AG20443 (cell line): ENCODE measurements at places on chromosomes 4 and X.

DNA sequence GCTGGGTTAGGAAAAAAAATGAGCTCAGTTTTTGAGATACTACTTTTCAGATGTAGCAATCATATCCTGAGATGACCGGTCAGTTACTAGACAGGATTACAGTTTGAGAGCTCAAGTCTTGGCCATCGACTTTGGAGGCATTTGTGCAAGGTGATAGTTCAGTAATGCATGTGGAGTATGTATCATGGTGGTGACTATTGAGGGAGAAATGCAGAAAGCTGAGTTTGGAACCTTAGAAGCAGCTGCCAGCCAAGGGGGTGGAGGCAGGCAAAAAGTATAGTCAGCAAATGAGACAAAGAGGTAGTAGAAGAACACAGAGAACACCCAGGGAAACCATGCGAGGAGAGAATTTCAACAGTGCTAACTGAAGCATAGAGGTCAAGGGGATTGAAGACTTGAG lies 48.7 kb upstream of the SLC4A4 start:
- peak; percentile 71 for DNase-seq

DNA sequence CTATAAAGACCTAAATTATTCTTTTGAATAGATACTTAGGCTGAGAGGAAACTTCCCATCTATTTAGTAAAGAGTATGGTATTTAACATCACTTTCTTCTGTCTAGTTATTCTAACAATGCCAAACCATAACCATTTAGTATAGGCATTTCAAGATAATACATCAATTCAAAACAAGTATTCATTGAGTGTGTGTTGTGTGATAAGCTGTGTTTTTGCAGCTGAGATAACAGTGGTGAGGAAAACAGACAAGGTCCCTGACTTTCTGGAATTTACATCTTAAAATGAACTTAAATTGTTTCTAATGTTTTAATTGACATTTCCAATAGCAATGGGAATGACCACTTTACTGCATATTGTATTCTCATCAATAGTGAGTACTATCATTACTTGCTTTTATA lies 22.4 kb upstream of the TSPAN5 start:
- no peak for DNase-seq

- DNase-seq = peak; percentile 7
Measured at GRCh38 chr4:156419080-156419685, 465.5 kb upstream of the CTSO start.

DNA sequence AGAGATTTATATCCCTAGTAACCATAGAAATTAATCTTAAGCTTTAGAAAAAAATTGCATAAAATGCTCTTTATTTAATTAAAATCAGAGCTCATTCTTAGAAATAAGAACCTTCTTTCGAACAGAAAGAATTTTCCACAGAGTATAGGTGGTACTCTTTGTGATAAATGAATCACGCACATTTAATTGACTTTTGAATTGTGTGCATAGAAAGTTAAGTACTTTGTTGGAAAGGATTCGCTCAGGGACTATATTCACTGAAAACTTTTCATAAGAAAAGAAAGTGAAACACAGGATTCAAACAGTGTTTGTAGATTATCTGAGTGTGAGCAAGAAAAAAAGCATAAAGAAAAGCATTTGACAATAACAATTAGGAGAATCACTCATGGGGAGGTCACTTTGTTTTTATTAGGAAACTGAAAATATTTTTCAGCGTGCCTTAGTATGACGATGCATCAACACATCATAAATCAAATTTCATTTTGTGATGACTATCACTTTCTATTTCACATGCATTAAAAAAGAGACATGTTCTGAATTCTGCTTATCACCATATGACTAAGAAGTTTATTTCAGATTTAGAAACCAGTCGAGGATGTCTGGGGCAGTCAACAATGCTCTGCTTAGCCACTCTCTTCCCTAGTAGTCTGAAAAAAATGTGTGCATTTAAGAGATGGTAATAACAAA lies 49.5 kb downstream of the STX18 start:
- DNase-seq = peak; percentile 40

GRCh38 chrX:139125916-139126315 lies 404.6 kb upstream of the F9 start:
- no peak for DNase-seq

- DNase-seq = no peak
Measured at GRCh38 chr4:161581262-161582230, 582.3 kb downstream of the FSTL5 start.

GRCh38 chrX:136827026-136827425 lies 46.3 kb upstream of the ARHGEF6 start:
- no peak for DNase-seq

DNA sequence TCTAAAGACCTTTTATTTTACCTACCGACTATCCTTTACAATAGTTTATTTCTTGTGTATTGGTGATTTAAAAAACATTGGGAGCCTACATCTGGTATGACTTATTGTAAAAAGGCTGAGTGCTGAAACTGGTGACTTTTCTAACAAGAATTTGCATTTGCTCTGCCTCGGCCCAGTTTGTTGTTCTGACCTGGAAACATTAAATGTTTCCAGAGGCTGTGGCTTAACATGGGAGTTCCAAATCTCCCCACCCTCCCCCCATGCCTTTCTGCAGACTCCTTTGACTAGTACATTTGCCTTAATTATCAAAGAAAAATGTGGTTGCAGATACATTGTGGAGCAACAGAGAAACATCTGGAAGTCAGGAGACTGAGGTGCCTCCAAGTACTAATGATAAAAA lies 39.8 kb downstream of the SPCS3 start:
- DNase-seq = peak; percentile 86

DNA sequence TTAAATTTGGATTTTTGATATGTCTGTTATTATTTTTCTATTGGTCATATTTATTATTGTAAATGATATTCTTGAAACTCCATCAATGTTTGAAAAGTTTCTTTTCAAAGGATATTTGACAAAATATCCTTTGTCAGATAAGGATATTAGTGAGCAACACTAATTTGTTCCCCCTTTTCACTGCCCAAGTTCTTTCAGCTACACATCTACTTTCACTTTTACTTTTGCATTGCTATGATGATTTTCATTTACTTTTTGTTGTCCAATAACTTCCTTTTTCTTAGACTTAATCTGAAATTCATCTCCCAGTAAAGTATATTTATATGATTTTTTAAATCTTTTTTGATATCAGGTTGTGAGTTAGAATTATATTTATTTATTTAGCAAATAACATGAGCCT lies 542.3 kb upstream of the ADGRL3 start:
- no peak for DNase-seq

GRCh38 chr4:145660064-145660463 lies 19.9 kb upstream of the C4orf51 start:
- no peak for DNase-seq

DNA sequence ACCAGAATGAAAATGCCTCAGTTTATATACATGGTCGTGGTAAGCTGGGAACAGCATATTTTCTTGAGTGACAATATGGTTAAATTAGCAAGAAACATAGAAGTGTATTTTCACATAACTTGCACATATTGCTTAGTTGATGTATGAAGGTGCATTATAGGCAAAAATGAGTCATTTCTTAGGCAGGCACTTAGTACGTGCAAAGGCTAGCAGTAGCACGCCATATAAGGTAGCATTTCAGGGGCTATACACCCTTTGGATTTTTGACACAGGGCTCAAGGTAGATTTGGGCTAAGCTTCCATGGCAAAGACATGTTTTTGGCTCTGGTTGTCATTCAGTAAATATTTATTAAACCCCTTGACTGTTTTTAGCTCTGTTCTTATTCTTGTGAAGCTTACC lies 33.1 kb downstream of the PCDH7 start:
- DNase-seq = no peak

DNA sequence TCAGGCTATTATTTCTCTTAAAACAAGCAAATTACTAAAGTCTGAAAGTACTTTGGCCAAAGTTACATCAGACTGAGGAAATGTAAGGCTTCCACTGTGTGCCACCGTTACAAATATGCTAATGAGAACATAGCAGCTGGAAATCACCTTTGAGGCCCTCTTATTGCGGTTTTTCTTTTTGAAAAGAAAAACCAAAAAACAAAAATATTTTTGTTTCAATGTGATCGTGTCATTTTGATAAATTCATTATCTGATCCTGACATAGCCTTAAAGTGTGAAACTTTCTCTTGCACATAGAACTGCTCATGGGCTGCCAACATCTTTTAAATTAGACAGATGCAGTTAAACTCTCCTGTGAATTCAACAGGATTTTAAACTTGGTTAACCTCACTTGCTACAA lies 2.8 kb upstream of the TIFA start:
- no peak for DNase-seq

- no peak for DNase-seq
Measured at GRCh38 chr4:967113-968104, 6.0 kb downstream of the DGKQ start.

- no peak for DNase-seq
Measured at GRCh38 chr4:66704243-66704642, 841.1 kb downstream of the CENPC start.

DNA sequence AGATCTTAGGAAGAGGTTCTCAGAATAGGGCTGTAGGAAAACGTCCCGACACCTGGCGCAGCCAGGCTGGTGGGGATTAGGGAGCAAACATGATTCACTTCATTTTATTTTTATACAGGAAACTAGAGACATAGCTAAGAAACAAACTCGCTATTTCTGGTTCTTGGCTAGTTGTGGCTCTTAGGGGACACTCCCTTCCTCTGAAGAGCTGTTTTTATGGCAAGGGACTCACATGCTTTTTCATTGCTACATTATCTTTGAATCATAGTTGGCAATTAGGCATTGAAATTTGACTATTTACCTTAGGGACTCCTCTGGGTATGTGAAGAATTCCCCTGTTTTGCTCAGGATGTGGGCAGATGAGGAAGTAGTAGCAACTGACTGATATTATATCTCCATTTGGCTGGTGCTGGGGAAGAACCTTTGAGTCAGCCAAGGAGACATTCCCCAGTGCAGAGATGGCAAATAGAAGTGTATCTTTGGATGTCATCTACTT lies 174.5 kb downstream of the SMIM20 start:
- peak; percentile 49 for DNase-seq

DNA sequence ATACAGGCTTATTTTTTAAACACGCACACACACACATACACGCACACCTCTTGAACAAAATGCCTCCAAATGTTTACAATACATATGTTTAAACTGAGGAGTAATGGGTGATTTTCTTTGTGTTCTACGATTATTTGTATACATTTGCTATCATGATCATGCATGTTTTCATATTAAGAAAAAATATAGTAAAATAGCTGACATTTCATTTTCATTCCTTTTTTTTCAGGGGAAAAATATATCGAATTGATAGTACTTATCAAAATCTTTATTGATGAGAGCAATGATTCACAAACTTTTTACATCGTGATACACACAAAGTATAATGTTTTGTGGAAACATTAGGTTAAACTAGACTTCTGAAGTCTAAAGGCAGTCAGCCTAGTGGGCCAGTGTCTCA lies 618.9 kb downstream of the TECRL start:
- DNase-seq = no peak

GRCh38 chr4:654871-655463 lies 19.1 kb downstream of the ATP5ME start:
- DNase-seq = no peak

DNA sequence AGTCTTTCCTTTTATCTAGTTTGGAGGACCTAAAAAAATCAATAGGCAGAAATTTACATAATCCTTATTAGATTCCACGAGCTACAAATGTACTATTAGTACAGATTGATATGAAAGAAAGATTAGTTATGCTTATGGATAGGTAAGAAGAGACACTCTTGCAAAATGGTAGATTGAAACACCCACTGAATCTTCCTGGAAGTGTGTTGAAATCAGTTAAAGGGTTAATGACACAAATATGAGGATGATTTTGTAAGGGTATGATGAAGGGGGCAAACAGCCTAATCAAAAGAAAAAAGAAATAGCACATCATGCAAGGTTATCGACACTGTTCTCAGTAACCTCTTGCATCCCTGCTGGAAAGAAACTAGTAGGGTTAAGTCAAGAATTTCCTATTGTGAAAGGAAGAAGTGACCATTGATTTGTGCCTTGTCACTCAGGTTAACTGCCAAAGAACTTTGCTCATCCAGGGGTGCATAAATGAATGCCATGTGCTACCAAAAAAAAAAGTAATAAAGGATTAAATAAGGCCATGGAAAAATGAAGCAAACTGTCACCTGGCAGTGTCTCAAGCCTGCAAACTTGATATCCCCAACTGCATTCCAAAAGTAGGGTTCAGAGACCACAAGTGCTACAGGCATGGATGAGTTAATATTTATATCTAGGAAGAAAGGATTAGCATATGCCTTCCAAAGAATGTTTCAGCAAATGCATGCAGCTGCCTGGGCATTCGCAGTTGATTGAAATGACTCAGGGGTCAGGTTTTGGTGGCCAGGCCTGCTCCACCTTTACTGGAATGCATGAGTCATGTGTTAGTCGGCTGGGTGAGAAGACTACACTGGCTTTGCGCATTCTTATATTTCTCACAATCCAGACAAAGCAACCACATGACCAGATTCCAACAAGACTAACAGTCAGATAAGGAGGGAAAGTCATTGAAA lies 78.3 kb upstream of the ATXN3L start:
- peak; percentile 81 for DNase-seq

- no peak for DNase-seq
Measured at GRCh38 chr4:175614890-175615289, 197.2 kb downstream of the GPM6A start.

DNA sequence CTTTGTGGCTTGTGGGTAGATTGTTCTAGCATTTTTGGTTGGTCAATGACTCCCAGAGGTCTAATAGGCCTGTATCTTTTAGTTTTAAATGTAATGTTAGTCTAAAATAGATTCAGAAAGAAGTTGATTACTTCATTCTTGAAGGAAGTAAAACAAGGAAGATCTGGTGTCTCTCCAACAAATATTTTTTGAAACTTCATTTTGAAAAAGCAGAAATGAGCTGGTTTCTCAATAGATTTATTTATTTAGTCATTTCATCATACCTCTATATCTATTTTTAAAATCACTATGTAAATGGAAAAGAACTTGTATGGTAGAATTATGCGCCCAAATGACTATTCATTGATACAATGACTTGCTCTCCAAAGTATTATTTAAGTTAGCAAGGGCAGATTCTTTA lies 7.2 kb downstream of the HTR2C start:
- no peak for DNase-seq

- peak; percentile 16 for DNase-seq
Measured at GRCh38 chr4:146398404-146398803, 123.3 kb downstream of the SLC10A7 start.

GRCh38 chrX:140440876-140441275 lies 64.0 kb downstream of the SOX3 start:
- DNase-seq = no peak

DNA sequence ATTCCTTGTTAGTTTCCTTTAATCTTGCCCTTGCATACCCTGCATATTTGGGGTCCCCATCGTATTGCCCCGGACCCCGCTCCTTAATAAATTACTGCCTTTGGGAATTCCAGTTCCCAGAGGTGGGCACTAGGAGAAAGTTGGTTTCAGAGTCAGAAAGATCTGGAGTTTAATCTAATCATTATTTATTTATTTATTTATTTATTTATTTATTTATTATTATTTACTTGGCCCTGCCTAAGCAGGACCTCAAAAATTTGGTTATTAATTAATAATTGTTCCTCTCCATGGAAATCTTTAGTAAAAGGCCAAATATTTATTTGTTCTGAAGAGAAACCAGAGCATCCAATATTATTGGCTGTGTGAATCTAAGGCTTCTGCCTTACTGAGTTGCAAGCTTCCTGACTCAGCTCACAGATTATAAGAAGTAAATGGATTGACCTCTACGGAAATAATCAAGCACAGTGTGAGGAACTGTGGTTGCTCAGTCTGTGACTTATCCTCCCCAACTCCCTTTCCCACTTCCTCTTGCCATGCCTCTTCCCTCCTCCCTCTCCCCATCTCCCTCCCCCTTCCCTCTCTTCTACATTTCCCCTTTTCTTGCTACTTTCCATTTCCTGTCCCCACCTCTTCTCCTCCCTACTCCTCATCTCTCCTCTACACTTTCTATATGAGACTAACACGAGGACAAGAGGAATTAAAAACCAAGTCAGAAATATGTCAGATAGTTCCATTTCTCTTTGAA lies 61.5 kb upstream of the AP1S2 start:
- DNase-seq = no peak
